Adipocyte (in vitro differentiated cells): ENCODE measurements at places on chromosomes 3 and 15.

DNA sequence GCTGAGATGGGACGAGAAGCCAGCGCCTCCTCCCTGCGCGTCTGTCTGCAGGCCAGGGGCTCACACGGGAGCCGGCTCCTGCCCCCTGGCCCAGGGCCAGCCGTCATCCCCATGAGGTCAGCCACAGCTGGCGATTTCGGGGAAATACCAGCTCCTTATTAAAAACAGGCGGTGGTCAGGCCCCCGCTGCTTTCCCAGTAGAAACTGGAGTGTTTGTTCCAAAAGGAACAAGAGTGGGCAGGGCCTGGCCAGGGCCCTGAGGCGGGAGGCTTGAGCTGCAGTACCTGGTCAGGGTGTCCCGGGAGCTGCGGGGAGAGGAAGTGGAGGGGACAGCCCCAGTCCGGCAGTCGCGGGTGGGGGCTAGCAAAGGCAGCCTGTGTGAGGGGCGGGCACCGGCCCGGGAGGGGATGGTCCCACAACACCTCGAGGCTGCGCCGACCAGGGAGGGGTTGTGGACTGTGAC is 17.8 kb downstream of the MYL3 start:
- DNase-seq = peak; percentile 87

DNA sequence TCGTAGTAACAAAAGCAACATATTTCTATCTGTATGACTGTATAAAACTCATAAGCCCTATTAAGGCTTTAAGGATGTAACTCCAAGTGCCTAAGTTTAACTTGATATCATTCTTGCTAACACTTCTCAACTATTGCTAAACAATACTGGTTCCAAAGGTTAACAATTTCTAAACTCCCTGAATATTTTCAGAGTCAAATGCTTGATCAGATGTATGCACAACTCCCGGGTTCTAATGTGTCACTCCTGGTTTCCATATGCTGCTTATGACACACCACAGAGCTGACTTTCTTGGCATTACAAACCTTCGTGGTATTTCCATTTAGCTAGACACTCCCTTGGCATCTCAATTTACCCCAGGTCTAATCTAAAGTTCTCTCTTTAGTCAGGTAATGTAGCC is 26.3 kb downstream of the DZIP1L start:
- peak; percentile 88 for DNase-seq

- no peak for DNase-seq
Measured at GRCh38 chr15:77810130-77810571, 177.4 kb upstream of the LINGO1 start.

DNA sequence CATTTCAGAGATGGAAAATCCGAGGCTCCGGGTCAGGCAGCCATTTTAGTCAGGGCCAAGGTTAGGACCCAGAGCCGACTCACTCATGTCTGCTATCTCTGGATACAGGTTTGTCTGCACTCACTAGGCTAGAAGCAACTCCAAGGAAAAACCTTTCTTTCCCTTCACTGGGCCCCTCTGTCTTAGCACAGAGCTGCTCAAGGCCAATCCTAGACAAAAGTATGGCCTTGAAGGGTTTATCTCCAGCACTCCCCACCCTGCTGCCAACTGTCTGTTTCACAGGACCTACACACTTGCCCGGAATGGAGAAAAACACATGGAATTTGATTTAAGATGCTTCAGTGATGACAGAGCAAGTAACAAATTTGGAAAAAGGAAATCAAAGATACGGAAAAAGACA is 25.6 kb downstream of the ACAN start:
- DNase-seq = peak; percentile 25

GRCh38 chr15:72534523-72534922 is 60.4 kb downstream of the ARIH1 start:
- DNase-seq = no peak

- DNase-seq = no peak
Measured at GRCh38 chr3:177145954-177146353, 51.3 kb downstream of the TBL1XR1 start.

DNA sequence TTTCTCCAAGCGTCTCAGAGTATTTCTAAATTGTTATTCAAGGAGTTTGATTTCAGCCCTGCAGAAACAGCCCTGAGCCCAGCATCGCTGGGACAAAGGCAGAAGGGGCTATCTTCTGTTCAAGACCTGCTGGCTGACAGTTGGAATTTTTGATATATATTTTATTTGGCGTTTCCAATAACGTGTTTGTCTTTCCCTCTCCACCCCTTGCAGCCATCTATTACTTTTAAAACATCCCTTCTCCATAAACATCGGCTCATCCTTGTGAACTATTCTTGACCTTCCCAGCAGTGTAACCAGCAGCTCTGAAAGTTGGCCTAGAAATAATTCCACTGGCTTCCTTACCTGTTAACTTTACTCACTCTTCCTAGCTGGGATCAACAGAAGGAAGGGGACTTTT is 5.5 kb upstream of the MEIS2 start:
- DNase-seq = no peak

DNA sequence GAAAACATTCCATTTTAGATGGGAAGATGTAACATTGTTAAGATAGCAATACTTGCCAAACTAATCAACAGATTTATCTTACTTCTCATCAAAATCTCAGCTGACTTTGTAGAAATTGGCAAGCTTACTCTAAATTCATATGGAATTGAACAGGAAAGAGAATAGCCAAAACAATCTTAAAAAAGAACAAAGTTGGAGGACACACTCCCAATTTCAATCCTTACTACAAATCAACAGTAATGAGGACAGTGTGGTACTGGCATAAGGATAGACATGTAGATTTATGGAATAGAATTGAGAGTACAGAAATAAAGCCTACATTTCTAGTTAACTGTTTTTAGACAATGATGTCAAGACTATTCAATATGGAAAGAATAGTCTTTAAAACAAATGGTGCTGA is 308.3 kb downstream of the SUCLG2 start:
- DNase-seq = no peak

DNA sequence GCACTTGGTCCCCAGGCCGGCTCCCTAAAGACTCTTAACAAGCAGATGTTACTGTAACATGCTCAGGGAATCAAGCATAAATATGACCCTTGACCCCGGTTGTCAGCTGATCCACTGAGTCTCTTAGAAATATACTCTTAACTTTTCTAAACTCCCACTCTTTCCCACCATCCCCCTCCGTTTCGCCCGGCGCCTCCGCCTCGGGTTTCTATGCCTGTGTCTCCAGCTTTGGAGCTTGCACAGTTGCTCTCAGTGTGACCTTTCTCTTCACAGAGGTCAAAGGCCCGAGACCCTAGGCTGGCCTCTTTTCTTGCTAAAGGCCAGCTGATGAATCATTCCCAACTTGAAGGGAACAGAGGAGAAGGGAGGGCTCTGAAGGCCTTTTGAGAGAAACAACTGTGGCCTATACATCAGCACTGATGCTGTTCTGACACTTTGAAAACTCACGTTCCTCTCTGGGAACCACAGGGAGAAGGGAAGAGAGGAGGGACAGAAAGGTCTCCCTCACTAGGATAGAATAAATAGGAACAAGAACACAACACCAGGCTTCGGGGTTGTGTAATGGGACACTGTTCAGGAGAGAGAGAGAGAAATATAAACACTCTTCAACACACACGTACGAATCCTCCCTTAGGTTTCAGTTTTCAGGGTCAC is 484.5 kb upstream of the NR2F2 start:
- DNase-seq = peak; percentile 27

- DNase-seq = no peak
Measured at GRCh38 chr3:53239800-53240199, 16.0 kb downstream of the TKT start.

GRCh38 chr3:32120471-32120870 is 14.1 kb downstream of the GPD1L start:
- DNase-seq = no peak

DNA sequence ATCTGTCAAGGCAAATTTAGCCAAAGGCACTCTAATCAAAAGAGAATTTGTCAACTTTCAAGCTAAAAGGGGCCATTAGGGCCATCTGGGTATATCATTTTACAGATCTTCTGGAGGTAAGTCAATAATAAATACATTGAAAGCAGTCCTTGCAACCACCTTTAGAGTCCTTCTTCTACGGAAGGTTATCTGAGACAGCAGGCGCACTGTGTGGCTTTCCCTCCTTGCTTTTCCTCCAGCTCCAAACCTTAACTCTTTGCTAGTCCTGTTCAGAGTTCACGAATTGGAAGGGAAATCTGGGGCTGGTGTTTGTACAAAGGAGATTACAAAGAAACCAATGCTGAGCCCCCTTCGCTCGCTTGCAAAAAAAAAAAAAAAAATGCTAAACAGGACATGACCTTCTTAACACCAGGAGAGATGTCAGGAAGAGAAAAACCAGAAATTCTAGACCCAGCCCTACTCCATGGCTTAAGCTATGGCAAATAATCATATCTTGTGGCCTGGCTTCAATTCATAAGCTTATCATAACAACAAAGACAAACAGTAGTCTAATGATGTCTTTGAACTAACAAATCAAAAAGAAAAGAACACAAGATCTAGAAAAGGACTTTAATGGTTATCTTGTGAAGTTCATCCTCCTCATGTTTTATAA is 215.7 kb downstream of the STT3B start:
- no peak for DNase-seq

- peak; percentile 52 for DNase-seq
Measured at GRCh38 chr3:117184574-117184973, 475.0 kb downstream of the TUSC7 start.

GRCh38 chr15:59159210-59159609 is 47.4 kb upstream of the LDHAL6B start:
- no peak for DNase-seq

DNA sequence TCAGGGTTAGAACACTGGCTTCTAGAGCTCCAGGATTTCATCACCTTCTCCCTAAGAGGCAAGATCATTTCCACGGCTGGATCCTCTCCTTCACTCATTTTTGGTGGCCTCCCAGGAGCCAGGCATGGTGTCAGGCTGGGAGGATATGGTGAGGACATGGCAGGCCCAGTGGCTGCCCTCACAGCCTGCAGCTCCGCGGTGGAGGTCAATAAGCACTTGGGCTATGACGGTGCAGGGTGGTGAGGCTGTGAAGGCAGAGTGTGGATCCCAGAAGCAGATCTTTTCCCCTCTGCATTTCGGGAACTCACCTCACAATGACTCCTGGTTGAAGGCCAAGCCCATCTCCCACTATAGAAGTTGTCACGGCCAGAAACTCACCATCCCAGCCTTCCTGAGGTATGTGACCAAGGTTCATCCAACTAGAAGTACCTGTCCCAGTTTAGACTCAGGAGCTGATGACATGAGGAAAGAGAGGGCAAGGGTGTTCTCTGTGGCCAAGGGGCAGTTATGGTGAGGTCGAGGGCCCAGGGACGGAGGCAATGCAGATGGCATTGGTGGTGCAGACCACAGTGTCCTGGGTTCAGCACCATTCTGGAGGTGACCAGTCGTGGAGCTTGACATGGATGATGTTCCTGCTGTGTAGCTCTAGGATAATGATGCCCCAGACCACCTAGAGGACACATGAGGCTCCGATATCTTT is 100.1 kb upstream of the SMAD3 start:
- DNase-seq = no peak

GRCh38 chr3:15629860-15630597 is 28.5 kb downstream of the BTD start:
- peak; percentile 96 for DNase-seq

DNA sequence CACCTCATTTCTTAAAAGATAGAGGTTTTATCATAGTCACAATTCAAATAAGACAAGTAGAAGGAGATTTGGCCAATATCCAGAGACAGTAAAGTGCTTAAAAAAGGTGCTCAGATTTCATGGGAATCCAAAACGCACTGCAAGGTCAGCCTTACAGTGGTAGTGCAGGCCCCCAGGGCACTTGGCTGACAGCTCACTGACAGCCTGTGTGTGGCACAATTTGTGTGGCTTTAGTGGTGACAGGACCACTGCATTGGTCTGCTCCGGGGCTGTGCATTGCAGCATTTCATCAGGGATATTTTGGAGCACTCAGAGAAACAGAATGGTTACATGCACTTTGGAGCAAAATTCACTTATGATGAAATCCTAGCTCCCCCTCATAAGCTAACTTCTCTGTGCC is 544.3 kb downstream of the NTRK3 start:
- DNase-seq = no peak

DNA sequence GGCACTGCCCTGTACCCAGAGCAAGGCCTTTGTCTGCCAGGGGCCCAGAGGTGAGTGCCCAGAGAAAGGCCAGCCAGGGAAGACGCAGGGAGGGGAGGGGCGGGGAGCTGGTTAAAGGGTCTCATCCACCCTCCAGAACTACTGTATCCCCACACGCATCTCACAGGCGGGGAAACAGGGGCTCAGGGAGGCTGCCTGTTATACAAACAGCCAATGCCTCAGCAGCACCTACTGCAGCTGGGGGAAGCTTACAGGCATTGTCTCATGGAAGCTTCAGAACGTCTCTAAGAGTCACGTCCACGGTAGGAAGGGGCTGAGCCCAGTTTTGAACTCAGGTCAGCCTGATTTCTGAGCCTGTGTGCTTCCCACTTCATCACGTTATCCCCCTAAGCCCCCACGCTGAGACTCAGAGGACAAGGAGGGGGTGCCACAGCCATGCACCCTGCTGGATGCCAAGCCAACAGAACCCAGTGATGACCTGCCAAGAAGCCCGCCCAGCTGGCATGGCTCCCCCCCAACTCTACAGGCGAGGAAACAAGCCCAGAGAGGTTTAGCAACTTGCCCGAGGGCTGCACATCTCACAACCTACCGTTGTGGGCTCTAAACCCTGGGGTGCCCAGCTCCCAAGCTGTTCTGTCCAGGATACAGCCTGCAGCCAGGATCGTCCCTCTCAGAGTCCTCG is 54.5 kb downstream of the IQSEC1 start:
- no peak for DNase-seq

DNA sequence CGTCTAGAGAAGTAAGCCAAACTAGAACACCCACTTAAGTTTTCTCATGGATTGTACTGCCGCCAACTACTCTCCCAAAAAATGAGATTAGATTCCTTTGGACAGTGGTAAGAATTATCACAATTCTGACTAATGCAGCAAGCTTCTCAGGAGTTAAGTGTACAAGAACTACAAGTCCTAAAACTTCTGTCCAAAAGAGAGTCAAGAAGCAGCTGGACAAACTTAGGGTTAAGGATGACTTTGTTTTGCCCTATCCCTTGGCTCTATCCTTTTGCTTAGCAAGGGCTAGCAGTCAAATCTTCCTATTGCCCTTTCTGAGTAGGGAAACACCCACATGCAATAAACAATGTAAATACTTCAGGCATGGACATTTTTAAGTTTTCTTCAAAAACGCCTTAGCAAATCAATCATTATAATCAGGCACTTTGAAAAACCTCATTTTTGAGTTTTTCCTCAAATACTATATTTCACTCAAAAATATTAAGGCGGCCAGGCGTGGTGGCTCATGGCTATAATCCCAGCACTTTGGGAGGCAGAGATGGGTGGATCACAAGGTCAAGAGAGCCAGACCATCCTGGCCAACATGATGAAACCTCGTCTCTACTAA is 19.5 kb downstream of the RAF1 start:
- peak; percentile 65 for DNase-seq

- no peak for DNase-seq
Measured at GRCh38 chr3:95775486-95776094, 1038.8 kb upstream of the EPHA6 start.
